HepG2 (cell line): ENCODE measurements at places on chromosomes 13 and 19. TPM values are rescaled to one million over a fixed set of nuclear protein-coding genes. Genes with fewer than 3 reads are reported as not detected.

The ATP4A gene
- polyA plus RNA-seq = 0.08 and 0.09 TPM in 2 replicates

The ZNF724 gene
- 1.1 and 1.5 TPM in 2 replicates for polyA plus RNA-seq

The PTH2 gene
- not detected in 2 replicates for polyA plus RNA-seq

The FOSB gene
- polyA plus RNA-seq = 2.8 TPM in 2 replicates

The FPR3 gene
- 0.12 TPM in 1 of 2 replicates, not detected in the other for polyA plus RNA-seq

The MZT1 gene
- polyA plus RNA-seq = 5.6 and 11.7 TPM in 2 replicates

The AP3D1 gene
- polyA plus RNA-seq = 68.0 and 78.6 TPM in 2 replicates

The ZNF575 gene
- 0.17 TPM in 2 replicates for polyA plus RNA-seq

The HCST gene
- 1.2 and 2.3 TPM in 2 replicates for polyA plus RNA-seq

The ACER1 gene
- polyA plus RNA-seq = not detected in 2 replicates

The FXYD1 gene
- polyA plus RNA-seq = 27.0 and 31.2 TPM in 2 replicates

The UBE2L5 gene
- polyA plus RNA-seq = not detected in 2 replicates

The SLC5A5 gene
- polyA plus RNA-seq = not detected in 2 replicates
